ENCODE measurements at places on chromosomes 12 and 14.

DNA sequence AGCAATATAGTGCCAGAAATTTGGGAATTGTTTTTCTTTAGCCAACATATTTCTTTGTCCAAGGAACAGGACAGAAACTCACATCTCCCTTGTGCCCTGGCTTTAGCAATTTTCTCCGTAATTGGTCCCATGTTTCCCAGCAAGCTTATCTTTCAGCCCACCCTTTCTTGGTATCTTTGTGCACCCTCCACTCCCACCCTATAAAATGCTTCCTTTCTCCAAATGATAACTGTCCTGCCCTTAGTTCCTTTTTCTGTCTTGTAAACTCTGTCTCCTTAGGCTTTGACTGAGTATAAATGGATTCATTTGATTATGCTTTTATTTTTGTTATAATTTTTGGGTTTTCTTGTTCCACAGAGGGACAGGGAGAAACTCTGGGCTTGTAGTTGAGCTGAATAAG lies 442.8 kb downstream of the ATP23 start:
- DNase-seq: peak; percentile 64

GRCh38 chr14:103543721-103544387 lies 14.9 kb downstream of the TRMT61A start:
- DNase-seq: no peak

GRCh38 chr12:124774054-124774461 lies 89.6 kb downstream of the SCARB1 start:
- peak; percentile 55 for DNase-seq

- DNase-seq: peak; percentile 53
These were observed 185.1 kb downstream of the CHST11 start for GRCh38 chr12:104641862-104642261.

GRCh38 chr12:65495233-65495632 lies 216.8 kb downstream of the MSRB3 start:
- DNase-seq: peak; percentile 40

DNA sequence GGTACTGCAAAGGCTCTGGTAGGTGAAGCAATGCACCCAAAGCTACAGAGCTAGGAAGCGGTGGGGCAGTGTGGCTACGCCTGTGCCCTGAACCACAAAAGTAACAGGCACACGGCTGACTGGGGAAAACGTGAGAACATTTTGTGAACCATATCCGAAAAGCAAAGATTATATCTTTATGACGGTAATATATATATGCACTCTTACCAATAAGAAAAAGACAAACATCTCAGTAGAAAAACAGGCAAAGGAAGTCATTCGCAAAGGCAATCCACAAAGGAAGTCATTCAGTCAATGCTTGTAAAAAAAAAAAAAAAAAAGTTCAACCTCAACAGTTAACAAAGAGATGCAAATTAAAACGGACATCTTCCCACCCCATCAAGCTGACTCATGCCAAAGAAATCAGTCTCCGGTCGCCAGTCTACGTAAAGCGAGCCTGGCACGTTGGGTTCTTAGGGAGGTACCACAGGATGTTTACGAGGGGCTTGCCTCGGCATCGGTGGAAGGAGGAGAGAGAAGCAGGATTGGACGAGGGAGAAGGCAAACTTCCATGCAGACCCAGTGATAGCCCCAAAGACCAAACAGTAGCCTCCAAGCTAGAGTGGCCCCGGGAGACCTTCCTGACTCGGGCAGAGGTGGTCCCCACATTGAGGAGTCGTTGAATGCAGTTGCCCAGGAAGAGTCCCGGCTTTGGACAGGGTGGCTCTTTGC lies 39.4 kb upstream of the PPP2R5C start:
- peak; percentile 81 for DNase-seq

GRCh38 chr14:101899263-101899662 lies 65.1 kb upstream of the DYNC1H1 start:
- DNase-seq: no peak

Measured in hematopoietic multipotent progenitor cell treated with erythropoietin and hydrocortisone succinate and interleukin-3 and kit ligand, for 4 days (in vitro differentiated cells).